ENCODE measurements at places on chromosomes 1 and 21.

- DNase-seq = no peak
Observed at GRCh38 chr1:114109981-114110380, 43.7 kb downstream of the SYT6 start.

- no peak for DNase-seq
Observed at GRCh38 chr21:31442339-31442738, 98.3 kb upstream of the TIAM1 start.

DNA sequence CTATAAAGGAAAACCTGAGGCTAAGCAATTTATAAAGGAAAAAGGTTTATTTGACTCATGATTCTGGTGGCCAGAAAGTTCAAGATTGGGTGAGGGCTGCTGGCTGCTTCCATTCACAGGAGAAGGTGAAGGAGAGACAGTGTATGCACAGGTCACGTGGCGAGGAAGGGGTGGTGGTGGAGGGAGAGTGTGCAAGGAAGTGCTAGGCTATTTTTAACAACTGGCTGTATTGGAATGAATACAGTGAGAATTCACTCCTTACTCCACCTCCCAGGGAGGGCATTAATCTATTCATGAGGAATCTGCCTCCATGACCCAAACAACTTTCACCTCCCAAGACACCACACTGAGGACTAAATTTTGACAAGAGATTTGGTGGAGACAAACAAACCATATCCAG is 51.0 kb downstream of the SYDE2 start:
- no peak for DNase-seq

GRCh38 chr1:60893136-60893930 is 189.0 kb upstream of the NFIA start:
- DNase-seq = no peak

DNA sequence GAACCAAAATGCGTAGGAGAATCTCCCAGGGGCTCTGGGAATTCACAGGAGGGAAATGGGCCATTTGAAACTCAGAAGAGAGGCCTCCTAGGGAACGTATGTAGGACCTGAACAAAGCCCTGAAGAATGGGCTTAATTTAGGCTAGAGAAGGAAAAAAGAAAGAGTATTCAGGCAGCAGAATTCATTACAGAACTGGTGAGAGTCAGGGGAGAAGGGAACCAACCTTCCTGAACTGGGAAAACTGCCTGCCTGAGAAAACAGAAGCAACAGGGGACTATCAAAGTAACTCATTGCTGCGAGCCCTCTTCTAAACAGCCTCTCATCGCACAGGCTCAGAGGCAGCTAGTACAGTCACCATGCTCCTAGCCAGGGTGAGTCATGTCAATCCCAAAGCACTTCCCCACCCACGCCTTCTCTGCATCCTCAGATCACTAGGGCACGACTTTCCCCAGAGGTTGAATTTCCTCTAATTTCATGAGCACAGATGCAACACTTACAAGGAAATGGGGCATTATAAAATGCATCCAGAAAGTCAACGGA is 98.1 kb downstream of the ADSS2 start:
- no peak for DNase-seq

GRCh38 chr1:61013189-61013945 is 69.0 kb upstream of the NFIA start:
- DNase-seq = no peak

DNA sequence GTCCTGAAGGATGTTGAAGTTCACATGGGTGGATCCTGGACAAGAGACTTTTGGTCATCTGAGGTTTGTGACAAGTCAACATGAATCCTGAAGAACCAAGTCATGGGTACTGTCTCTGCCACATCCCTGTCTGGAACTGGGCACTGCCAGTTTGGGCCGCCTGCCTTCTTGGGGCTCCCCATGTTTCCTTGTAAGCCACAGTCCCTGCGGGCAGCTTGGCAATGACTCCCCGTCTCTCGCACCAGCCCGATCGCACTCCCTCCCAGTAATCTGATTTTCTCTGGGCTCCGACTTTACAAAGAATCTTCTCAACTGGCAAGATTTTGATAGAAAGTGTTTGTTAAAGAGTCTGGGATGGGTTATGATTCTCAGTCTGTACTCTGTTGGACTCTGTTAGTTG is 80.4 kb downstream of the DDX20 start:
- DNase-seq = no peak

DNA sequence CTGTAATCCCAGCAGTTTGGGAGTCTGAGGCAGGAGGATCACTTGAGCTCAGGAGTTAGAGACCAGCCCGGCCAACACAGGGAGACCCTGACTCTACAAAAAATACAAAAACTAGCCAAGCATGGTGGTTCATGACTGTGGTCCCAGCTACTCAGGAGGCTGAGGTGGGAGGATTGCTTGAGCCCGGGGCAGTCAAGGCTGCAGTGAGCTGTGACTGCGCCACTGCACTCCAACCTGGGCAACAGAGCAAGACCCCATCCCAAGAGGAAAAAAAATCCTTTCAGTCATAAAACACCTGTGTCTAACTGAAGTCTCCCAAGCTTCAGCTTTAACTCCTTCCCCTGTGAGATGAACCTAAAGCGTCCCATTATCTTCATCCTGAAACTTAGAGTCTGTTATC is 33.1 kb upstream of the GOLT1A start:
- no peak for DNase-seq

GRCh38 chr1:36728846-36729245 is 246.1 kb upstream of the CSF3R start:
- no peak for DNase-seq

- DNase-seq = no peak
Observed at GRCh38 chr1:208268541-208269337, 24.6 kb upstream of the PLXNA2 start.

- DNase-seq = no peak
Observed at GRCh38 chr21:43187715-43188114, 18.9 kb downstream of the CRYAA start.

DNA sequence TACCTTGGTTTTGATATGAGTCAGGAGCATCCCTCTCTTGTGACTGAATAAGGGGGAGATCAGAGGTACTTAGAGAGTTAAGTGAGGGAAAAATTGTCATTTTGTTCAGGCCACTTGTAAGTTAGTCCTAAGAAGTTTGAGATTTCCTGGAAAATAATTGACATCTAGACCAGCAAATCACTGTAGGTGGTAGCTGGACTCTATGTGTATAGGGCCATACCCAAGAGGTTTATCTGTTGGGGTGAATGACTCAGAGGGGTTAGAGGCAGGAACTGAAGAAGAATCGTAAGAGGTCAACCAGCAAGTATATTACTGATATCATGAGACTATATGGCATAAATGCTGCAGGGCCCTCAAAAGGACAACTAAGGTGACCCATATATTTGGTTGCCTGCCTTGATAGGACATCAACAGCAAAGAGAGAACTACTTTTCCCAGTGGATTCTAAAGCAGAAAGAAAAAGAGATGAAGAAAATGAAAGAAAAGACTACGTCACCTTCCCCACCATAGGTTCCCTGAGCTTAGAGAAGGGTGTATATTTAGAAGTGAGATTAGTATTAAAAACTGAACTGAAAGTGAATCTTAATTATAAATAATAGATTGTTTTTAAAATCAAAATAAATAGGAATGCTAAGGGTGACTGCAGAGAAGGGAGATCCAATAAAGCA is 8.0 kb upstream of the RNPC3 start:
- no peak for DNase-seq

DNA sequence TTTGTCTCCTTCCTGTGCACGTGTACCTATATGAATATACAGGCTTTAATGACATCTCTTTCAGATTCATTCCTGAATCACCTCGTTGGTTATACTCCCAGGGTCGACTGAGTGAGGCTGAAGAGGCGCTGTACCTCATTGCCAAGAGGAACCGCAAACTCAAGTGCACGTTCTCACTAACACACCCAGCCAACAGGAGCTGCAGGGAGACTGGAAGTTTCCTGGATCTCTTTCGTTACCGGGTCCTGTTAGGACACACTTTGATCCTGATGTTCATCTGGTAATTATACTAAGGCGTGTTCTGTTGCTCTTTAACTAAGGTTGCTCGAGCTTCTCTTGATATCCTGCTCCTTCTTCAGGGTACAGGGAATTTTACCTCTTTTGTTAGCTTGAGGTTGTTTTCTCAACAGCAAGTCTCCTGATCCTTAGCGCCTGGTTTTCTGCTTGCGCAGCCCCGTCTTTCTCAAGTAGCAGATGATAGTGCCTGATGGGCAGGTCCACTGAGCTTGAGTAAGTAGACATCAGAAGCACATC is 55.1 kb downstream of the SLC22A15 start:
- DNase-seq = no peak

DNA sequence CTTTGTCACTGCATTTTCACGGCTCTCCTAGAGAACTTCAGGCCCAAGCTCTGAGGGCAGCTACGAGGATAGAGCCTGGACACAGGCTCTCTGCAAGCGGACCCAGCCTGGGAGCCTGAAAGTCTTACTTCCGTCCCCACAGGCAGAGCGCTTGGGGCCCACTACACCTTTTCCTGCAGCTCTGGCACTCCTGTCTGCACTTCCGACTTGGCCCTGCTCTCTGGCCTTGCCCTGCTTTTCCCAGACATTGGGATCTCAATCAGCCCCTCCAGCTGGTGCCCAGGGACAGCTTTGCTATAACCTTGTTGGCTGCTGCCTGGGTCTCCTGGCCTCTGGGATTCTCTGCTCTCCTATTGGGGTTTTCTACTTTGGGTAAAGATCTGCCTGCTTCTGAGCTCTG is 27.6 kb downstream of the WNT4 start:
- DNase-seq = no peak

- DNase-seq = no peak
Observed at GRCh38 chr1:73778471-73778870, 419.5 kb downstream of the LRRIQ3 start.

DNA sequence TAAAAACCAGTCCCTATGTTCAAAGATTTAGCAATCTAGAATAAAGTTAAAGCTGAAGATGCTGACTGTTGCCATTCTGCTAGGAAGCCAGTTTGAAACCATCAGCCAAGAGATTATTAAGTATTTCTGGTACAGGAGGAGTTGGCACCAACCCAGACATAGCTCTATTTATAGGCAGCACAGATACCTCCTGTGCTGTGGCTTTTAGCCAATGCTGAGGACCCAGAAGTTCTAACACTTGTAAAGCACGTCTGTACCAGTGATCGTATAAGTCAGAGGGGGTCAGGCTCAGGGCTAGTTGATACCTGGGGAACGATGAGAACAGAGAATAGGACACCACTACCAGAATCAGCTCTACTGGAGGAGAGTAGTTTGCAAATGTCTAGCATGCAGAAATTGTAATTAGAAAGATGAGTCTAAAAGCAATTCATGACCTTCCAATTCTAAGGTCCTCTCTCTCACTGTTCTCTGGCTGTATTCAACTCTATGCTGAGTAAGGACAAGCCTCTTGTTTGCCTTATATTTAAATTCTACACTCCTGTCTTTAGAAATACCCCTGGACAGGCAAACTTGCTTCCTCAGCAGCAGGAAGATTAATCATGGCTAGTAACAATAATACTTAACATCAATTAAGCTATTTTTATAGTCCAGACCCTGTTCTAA is 96.8 kb upstream of the PALMD start:
- DNase-seq = no peak

DNA sequence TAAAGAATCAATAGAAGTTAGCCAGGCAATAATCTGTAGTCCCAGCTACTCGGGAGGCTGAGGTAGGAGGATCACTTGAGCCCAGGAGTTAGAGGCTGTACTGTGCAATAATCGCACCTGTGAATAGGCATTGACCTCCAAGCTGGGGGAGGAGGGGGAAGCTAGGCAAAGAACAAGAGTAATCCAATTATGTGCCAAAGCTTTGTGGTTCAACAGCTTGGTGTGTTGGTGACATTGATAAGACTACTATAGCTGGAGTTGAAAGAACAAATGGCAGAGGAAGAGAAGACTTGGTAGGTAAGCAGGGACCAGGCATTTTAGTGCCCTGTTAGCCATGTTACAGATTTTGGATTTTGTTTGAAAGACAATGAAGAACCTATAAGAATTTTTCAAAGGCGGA is 2.1 kb upstream of the TMCO2 start:
- no peak for DNase-seq

DNA sequence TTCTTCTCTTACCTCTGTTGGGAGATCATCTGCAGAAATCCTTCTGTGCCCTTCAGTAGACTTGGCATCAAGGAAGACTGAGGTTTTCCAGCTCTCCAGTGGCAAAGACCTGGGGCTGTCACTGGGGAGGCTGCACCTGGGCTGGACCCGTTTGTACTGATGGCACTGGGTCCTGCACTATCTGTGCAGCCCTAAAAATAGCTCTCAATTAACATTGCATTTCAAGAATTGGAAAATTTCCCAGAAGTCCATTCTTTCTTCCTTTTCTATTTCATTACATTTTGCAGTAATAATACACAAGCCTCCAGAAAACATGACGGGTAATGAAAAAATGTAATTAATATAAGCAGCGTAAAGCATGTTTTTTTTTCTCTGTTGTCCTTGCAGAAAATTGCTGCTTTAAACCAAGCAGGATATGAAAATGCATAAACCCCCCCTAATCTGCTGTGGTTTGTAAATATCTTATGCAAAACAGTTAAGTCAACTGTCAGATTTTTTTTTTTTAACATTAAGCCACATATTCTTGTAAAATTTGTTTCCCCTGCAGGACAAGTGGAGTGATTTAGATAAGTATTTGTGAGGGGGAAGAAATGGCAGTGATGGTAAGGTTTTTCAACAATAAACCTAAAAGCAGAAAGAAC is 64.9 kb downstream of the LMO4 start:
- DNase-seq = no peak

DNA sequence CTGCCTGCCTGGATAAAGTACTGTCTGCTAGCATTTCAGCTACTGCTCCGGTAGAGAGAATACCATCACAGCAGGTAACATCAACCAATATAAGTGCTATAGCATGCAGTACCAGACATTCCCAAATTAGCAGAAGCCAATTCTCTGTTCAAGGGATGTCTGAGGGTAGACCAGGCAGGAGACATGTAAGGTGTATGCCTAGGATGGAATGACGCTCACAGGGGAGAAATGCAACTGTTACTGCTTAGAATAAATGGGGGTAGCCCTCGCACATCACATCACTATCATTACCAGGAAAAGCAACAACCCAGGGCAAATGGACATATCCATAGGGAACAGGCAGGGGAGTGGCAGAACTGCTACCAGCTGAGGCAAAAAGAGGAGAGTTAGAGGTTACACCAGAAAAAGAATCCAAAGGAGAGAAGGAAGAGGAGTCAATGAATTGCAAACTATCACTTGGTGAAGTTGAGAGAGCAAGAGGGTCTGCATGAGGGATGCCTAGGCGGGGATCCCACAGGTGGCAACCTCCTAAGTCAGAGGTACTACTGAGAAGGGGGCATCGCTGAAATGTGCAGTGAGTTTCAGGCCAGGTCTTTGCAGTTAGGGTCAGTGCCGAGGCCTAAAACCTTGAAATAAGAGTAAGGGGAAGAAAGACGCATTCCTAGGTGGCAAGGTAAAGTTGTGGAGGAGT is 1.1 kb downstream of the UBE2Q1 start:
- no peak for DNase-seq

DNA sequence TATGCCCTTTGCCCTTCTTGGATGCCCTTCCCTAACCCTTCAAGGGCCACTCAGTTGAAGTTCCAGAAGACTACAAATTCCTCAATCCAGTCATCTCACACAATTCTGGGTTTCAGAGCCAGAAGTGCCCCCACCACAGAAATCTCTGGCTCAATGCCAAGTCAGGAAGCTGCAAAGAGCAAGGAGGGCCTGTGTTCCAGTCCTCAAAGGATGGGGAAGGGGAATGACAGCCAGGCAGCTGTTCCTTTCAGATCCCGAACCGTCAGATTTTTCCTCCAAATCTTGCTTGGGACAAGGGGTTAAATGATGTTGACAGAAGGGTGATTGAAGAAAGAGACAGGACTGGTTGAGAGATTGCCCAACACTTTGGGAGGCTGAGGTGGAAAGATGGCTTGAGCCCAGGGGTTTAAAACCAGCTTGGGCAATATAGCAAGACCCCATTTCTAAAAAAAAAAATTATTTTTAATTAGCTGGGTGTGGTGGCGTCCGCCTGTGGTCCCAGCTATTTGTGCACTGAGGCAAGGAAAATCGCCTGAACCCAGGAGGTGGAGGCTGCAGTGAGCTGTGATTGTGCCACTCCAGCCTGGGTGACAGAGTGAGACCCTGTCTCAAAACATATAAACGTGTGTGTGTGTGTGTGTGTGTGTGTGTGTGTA is 716 bp upstream of the HPDL start:
- DNase-seq = no peak

All from CD8-positive, alpha-beta memory T cell (primary cell).